ENCODE measurements at places on chromosomes 3 and 15.

DNA sequence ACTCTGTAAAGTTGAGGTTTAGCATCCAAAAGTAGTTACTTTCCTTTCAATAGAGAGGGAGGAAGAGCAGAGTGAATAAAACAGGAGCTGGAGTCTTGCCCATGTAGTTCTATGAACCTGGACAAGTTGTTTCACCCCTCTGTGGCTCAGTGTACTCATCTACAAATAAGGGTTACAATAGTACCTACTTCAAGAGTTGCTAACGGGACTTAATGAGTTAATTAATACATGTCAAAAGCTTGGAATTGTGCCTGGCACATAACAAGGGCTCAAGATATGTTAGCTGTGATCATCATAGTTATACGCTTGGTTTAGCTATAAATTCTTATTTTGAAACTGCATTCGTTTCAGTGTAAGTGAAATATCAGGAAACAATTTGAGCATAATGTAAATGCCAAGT, 388.5 kb upstream of the THBS1 start:
- DNase-seq, result no peak

GRCh38 chr3:188720636-188721035, 451.1 kb upstream of the TPRG1 start:
- no peak for DNase-seq

DNA sequence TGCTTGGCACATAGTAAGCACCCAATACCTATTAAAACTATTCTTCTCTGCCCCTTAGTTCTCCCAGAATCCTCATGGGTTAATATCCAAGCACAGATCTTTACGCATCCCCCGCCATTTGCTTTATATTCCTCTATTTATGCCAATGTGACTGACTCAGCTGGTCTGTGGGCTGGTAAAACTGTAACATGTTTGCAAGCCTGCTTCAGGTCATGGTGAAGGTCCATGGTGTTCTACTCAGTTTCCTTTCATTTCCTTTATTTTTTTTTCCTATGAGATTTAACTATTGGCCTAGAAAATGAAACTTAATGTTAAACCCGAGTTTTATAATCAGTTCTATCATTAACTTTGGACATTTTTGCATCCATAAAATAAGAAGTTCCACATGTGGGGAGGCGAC, 47.0 kb downstream of the FRMD4B start:
- no peak for DNase-seq

DNA sequence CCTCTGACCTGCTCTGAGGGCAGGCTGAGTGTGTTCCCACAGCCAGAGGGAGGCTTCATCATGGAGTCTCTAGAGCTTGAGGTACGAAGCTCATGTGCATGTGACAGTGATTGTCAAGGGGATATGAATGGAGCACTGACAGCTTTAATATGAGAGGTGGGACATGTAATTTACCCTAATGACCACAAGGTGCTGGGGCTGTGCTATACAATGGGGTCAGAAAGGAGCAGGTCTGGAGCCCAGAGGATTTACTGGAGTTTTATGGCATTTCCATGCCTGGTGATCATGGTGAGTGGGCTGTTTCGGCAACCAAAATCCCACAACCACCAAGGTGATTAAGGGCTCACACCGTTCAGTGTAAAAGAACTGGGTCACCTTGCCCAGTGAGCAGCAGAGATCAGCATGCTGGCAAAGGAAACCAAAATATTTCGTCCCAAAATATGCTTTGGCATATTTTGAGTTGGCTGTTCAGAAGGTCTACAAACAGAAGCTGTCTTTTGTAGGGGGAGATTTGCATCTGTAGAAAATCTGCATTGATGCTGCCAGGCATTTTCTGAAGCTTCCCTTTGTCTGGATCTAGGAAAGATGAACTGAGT, 40.1 kb upstream of the RASGRF1 start:
- DNase-seq, result no peak

GRCh38 chr15:42037656-42038055, 16.8 kb upstream of the PLA2G4E start:
- no peak for DNase-seq

GRCh38 chr3:106830334-106830733, 546.9 kb upstream of the CCDC54 start:
- DNase-seq, result no peak

GRCh38 chr15:81819924-81820635, 225.7 kb downstream of the MEX3B start:
- DNase-seq, result no peak

All from T follicular helper cell (primary cell).